ENCODE measurements at places on chromosomes 7 and 10.

GRCh38 chr7:70372768-70373515 lies 759.0 kb upstream of the GALNT17 start:
- DNase-seq: no peak

DNA sequence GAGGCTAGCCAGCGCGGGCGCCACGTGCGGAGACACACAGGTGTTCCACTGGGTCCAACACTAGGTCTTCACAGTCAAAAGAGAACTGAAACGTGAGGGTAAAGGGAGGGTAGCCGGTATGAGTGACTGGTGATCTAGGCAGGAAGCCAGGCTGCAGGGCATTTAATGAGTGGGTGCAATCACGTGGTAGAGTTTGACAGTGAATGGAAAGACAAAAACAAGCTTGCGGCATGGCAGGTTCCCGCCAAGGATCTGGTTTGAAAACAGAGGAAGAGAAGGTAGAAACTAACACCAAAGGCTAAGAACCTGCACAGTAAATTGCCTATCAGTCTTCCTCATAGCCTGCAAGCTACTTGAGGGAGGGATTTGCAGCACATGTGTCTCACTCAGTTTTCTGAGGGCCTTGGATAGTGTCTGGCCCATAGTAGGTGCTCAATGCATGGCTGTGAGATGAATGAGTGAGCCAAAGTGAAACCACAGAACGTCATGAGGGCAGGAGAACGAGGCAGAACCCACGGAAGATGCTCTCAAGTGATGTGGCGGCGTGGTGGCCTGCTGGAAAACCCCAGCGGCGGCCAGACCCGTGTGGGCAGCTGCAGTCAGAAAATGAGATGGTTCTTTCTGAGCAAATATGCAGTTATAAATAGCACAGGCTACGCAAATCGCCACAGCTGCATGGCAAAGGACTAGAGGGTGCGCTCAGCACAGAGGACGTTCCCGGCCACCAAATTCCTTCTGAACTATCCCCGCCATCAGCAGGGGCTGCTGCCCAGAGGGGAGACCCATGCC lies 183.6 kb upstream of the NFE2L3 start:
- DNase-seq: peak; percentile 72

GRCh38 chr10:127451628-127452027 lies 97.5 kb upstream of the NPS start:
- DNase-seq: no peak

DNA sequence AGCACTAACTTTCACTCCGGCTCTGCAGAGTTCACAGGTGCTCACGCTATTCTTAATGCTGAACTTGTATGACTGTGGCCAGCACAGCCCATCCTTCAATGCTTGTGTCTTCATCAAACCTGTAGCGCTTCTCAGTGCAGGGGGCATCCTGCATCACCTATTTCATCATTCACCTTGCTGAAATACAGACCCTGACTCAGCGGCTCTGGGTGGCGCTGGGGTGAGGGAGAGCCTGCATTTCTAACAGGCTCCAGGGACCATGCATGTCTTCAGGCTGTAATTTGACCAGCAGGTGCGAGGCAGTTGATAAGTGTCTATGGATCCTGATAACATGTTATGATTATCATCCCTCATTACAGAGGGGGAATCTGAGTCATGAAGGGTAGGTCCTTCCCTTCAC lies 89.3 kb downstream of the VOPP1 start:
- DNase-seq: peak; percentile 13

DNA sequence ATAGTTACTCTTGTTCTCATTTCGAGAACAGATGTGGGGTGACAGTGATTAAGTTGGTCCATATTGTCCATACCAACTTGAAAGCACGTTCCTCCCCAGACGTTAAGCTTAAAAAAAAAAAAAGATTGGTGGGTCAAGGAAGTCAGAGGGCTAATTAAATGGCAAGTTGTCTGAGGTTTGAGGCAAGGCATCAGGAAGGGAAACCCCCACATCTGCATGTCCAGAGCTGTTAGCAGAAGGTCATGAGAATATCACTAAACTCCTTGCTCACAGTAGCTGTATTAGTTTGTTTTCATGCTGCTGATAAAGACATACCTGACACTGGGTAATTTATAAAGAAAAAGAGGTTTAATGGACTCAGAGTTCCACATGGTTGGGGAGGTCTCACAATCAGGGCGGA lies 415.6 kb upstream of the FZD8 start:
- DNase-seq: no peak

GRCh38 chr7:82347808-82348207 lies 95.8 kb downstream of the CACNA2D1 start:
- DNase-seq: no peak

- no peak for DNase-seq
Observed at GRCh38 chr7:114663502-114663901, 248.9 kb downstream of the FOXP2 start.

DNA sequence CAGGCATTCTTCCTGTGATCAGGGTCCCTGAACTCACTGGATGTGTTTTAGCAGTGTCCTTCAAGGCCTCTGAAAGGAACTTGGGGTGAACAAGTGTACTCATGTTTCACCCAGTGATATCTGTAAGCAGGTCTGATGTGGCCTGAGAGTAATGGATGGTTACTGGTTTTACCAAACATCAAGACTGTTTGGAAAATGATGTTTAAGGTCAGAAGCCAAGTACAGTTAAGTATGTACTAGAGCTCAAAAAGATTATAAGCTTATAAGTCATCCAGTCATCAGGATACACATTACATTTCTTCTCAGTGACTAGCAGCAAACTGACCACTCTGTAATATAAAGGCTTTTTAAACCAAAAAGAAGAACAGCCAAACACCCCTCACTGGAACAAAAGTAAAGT lies 79.8 kb upstream of the PTN start:
- DNase-seq: no peak

GRCh38 chr7:115047958-115048720 lies 126.2 kb downstream of the MDFIC start:
- DNase-seq: no peak

DNA sequence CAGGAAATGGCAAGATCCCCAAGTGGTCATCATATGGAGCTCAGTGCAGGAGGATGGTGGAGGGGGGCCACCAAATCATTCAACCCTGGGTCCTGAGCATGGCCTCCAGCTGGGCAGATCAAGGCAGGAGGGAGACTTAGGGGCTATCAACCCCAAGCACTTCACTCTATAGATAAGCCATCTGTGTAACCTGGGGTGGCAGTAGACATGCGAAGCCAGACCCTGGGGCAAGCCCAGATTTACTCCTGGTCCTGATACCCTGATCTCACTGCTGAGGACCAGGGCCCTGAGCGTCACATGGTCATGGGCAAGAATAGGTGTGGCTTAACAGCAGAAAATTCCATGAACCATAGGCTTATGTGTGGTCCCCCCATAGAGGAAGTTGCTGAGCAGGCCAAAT lies 173.0 kb upstream of the ADCY1 start:
- no peak for DNase-seq

DNA sequence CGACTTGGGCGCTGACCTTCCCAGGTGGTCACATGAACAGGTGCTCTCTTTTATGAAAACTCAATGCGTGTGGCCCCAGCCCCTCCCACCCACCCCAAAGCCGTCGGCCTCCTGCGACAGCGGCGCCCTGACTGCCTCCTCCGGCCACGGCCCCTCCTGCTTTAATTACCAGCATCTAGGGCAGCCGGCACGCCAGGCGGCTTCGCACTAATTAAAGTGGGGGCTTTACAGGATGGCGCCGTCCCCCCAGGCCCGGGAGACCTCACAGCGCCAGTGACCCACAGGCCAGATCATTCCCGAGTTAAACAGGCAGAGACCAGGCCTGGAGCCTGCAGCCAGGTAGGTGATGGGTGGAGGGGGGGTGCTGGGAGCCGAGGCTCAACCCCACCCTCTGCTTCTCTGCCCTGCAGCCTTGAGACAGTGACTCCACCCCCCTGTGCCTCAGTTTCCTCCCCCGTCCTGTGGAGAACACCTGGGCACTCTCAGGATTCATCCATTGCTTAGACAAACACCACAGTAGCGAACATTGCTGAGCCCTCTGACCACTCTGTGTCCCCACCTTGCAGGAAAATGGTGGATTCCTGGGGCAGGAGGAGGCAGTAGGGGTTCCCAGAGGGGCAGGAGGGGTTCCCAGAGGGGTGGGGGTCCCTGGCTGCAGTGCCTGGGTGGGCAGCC lies 100.8 kb downstream of the MICALL2 start:
- DNase-seq: no peak

DNA sequence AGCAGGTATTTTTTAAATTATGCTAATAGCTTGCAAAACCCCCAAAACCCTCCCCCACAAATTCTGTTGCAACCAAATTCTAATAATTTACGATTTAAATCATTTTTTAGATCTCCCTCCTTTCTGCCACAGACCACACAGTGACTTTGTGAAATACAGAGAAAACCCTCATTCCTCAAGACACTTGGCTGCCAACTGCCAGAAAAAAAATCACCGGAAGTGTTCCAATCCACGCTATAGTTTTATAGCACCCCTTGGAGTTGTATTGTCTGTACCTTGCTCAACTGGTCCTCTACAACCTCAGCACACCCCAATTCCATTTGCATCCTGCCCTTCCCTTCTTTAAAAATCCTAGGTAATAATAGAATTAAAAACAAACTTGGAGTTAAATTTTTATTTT lies 560.1 kb downstream of the PARD3 start:
- no peak for DNase-seq

GRCh38 chr7:130386876-130387275 lies 6.6 kb downstream of the CPA1 start:
- no peak for DNase-seq

- DNase-seq: peak; percentile 8
Observed at GRCh38 chr7:4018601-4019316, 663.3 kb upstream of the FOXK1 start.

DNA sequence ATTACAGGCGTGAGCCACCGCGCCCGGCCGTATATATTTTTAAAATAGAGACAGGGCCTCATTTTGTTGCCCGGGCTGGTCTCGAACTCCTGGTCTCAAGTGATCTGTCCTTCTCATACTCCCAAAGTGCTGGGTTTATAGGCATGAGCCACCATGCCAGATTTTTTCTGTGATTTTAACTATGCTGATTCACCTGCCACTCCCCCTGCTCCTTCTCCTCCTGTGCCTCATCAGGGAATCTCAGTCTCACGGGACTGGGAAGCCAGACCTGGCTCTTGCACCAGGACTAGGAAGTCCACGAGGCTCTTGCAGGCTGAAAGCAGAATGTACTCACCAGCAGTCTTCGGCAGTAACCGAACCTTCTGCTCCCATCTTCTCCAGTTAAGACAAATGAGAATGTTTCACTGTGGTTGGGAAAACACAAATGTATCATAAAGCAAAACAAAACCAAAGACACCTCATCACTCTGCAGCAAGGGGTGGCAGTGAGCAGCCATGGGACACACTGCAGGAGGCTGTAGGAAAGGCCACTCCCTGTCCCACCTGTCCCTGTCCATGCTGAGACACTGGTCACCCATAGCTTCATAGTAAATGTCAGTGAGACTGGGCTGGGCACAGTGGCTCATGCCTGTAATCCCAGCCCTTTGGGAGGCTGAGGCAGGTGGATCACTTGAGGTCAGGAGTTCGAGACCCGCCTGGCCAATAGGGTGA lies 78.7 kb upstream of the MKRN1 start:
- no peak for DNase-seq

DNA sequence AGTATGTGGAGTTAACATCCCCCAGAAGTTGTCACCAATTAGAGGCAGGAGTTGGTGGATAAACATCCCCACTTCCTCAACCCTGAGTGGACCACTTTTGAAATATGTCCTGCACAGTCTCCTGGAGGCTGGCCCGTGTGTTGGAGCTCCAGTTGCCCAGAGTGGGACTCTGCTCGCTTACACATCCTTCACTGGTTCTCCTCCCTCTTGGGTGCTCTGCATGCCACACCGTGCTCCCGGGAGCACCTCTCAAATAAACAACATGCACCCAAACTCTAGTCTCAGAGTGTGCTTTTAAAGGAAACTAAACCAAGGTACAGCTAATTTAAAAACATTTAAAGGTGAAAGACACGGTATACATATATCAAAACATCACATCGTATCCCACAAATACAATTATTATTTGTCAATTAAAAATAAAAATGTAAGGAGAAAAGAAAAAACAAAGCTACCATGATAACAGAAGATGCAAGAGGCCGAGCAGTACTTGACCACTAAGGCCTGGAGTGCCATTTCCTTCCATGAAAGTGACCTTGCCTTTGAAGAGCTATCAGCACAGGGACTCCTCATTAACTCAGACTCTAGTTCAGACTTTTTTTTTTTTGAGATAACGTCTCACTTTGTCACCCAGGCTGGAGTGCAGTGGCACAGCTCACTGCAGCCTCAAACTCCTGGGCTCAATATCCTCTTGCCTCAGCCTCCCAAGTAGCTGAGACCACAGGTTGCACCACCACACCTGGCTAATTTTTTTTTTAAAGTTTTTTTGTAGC lies 47.8 kb upstream of the SAMD8 start:
- no peak for DNase-seq

DNA sequence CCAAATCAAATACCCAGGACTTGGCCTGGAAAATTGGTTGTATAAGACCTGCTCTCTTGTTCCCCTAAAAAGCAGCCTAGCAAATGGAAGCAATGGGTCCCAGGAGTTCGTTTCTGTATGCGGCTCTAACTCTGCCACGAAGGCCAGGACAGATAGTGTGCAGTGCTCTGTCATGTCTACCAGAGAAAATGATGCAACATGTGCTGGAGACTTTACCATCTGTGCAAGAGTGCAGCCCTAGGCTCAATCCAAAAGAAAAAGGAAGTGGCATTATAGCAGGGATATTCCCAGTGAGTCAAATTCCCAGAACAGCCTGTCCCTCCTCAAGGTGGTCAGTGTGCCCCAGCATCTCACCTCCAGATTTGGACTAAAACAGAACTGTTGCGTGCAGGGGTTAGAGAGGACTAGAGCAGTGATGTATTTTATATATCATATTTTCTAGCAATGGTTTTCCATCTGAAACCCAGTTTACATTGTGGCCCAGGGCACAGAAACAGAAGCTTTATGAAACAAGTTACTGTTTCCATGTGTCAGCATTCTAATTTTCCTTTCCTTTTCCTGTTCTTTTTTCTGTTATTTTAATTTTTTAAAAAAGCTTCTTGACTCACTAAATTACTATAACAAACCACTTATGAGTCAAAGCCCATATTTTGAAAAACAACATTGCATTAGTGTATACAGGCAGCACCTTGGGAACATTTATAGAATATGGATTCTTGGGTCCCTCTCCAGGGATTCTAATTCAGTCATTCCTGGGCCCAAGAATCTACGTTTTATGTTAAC lies 311.2 kb downstream of the RNLS start:
- DNase-seq: no peak

- DNase-seq: no peak
Observed at GRCh38 chr10:132398566-132398991, 1.6 kb downstream of the PWWP2B start.

DNA sequence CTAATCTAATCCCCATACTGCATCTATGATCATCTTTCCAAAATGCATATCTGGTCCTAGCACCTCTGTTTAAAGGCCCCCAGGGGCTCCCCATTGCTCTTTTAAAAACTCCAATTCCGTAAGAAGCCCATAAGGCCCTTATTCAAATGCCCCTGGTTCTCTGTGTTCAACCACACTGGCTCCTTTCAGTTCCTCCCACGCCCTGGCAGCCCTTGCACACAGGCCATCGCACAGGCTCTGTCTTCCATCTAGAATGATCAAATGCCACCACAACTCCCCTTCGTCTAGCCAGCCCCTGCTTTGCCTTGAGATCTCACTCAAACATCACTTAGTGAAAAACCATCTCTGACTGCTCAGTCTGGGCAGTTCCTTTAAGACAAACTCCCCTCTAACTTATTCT lies 112.9 kb upstream of the LYZL2 start:
- no peak for DNase-seq

Data from Peyer's patch (tissue), 4 donors.